ENCODE measurements at places on chromosomes 1 and 21.

- DNase-seq = no peak
Measured at GRCh38 chr1:5161372-5161771, 507.0 kb downstream of the AJAP1 start.

DNA sequence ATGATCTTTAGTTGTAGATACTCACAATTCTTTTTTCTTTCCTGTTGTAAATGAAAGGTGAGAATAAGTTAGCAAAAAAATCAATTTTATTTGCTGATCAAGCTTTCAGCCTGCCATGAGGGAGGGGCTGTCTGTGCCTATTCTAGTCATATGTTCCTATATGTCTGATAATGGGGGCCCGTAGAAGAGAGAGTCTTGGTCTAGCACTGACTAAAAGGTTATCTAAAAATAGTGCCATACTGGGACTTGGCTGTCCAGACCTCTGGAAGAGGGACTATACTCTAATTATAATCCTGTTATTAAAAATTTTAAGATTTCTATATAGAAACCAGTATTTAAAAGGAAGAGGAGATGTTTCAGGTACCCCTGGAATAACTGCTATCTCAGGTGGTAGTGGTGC, 18.6 kb downstream of the GNAI3 start:
- DNase-seq = no peak

DNA sequence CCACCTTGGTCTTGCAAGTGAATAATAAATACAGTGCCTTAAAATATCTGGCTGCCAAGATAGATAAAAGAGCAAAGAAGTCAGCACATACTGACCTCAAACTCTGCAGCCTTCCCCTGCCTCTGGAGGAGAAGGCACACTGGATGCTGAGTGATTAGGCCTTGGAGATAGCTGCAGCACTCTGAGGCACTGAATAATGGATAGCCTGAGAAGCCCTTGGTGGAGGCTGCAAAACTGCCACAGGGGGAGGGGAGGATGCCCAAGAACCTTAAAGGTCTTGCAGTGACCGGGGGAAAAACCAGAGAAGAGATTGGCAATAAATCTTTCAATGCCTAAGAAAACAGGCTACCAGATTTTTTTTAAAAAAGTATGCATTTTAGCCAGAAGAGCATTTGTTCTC, 167.4 kb upstream of the PRMT6 start:
- DNase-seq = no peak

- DNase-seq = no peak
Measured at GRCh38 chr21:34962586-34963222, 86.4 kb downstream of the RUNX1 start.

GRCh38 chr21:43757601-43758000, 18.5 kb downstream of the CSTB start:
- no peak for DNase-seq

- DNase-seq = no peak
Measured at GRCh38 chr1:60762176-60762575, 320.2 kb upstream of the NFIA start.

DNA sequence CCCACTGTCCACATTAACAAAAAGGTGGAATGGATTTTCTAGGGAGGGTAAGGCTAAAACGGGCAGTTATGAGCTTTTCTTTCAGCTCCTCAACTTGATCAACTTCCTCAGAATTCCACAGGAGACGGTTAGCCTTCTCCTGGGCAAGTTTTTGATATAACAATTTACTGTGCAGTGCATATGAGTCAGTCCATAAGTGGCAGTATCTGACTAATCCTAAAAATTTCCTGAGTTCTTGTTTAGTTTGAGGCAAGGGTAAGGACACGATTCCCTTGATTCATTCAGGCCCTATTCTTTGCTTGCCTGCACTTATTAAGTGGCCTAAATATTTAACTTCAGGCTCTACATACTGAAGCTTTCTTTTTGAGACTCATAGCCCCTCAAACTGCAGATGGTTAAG, 6.2 kb upstream of the AADACL3 start:
- DNase-seq = no peak

GRCh38 chr1:98733782-98734112, 72.2 kb downstream of the SNX7 start:
- no peak for DNase-seq

GRCh38 chr21:44021064-44021463, 9.0 kb downstream of the TRAPPC10 start:
- no peak for DNase-seq

- no peak for DNase-seq
Measured at GRCh38 chr21:16742131-16742641, 770.7 kb upstream of the CXADR start.

- DNase-seq = no peak
Measured at GRCh38 chr1:59008599-59009347, 224.9 kb upstream of the JUN start.

DNA sequence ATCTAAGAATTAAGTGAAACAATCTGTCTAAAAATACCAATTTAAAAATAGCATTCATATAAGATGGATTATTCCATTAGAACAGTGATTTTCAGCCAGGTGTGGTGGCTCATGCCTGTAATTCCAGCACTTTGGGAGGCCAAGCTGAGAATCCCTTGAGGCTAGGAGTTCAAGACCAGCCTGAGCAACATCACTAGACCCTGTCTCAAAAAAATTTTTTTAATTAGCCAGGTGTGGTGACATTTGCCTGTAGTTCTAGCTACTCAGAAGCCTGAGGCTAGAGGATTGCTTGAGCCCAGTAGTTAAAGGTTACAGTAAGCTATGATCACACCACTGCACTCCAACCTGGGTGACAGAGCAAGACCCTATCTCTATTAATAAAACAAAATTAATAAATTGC, 35.0 kb upstream of the SLC35A3 start:
- DNase-seq = no peak

DNA sequence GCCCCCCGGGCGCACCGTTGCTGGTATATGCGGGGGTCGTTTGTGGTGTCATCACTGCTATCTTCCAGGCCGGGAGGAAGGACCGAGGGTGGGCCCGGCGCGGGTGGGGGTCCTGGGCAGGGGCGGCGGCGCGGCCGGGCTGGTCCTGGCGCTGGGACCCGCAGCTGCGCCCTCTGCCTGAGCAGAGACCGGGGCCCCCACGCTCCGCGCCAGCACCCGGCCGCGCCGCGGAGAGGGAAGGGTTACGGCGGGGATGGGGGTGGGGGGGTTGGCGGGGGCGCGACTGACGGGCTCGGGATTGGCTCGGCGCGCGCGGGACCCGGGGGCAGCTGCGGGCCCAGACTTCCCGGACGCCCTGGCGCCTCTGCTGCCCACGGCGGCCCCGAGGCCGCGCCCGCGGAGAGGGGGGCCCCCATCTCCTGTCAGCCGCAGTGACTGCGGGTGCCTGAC, 13.8 kb upstream of the SAMD11 start:
- no peak for DNase-seq

GRCh38 chr1:152827173-152827572, at the start of gene LCE1A:
LCE1A (plus strand) TSS chr1:152827473; CDS start chr1:152827473, 0 bp downstream.
- no peak for DNase-seq

DNA sequence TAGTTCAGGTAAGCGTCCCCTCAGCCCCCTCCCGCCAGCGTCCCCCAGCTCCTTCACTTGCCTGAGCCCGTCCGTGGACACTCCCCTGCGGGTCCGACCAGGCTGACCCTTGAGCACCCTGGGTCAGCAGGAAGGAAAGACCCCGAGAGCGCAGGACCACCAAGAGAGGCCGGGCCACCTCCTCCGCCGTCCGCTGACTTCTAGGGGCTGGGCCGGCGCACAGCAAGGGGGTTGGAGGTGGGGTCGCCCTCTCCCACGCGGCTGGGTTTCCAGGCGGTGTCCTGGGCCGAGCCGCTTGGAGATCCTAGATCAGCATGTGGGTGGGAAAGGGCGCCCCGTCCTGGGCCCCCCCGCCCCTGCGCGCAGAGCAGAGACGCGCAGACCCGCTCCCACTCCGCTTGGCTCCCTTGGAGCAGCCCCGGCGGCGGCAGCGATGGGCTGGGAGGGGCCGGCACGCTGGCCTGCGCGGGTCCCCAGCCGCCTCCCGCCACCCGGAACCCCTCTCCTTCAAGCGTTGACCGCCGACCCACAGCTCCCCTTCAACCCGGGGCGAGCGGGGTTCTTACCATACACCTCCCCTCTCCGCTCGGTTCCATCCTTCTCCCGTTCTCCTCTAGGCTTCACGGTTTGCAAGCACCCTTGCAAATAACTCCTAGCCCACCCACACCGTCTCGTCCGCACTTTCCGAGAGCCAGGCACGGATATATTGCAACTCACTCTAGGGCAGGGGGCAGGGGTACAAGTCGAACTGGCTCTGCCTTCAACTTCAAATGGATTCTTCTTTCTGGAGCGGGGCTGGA, 7.5 kb downstream of the KNCN start:
- no peak for DNase-seq

GRCh38 chr1:244405856-244406255, 45.9 kb downstream of the ADSS2 start:
- no peak for DNase-seq

- no peak for DNase-seq
Measured at GRCh38 chr21:44521301-44521927, 18.6 kb downstream of the KRTAP10-1 start.

DNA sequence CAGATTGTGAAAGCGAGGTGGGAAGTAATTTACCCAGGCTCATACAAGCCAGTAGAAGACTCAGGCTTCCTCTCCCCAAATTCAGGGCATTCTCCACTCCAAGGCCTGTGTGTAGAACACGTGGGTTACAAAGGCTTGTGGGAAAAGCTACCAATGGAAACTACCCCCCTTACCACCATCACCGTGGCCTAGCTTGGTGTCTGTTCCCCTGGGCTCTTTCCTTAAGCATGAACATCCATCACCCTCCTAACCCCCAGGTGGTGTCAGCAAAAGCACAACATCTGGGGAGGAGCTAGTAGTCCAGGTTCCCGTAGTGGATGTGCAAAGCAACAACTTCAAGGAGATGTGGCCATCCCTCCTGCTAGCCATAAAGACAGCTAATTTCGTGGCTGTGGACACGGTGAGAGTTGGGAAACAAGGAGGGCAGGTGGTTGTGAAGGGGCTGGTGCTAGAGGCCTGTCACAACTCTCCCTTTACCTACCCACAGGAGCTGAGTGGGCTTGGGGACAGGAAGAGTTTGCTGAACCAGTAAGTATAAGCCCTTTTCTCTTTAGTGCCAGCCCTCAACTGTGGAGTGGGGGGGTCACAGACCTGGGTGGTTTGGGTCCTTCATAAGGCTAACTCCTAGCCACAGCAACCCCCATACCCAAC, 701 bp upstream of the MUTYH start:
- no peak for DNase-seq

GRCh38 chr1:239868058-239868832, 223.4 kb upstream of the FMN2 start:
- DNase-seq = no peak

DNA sequence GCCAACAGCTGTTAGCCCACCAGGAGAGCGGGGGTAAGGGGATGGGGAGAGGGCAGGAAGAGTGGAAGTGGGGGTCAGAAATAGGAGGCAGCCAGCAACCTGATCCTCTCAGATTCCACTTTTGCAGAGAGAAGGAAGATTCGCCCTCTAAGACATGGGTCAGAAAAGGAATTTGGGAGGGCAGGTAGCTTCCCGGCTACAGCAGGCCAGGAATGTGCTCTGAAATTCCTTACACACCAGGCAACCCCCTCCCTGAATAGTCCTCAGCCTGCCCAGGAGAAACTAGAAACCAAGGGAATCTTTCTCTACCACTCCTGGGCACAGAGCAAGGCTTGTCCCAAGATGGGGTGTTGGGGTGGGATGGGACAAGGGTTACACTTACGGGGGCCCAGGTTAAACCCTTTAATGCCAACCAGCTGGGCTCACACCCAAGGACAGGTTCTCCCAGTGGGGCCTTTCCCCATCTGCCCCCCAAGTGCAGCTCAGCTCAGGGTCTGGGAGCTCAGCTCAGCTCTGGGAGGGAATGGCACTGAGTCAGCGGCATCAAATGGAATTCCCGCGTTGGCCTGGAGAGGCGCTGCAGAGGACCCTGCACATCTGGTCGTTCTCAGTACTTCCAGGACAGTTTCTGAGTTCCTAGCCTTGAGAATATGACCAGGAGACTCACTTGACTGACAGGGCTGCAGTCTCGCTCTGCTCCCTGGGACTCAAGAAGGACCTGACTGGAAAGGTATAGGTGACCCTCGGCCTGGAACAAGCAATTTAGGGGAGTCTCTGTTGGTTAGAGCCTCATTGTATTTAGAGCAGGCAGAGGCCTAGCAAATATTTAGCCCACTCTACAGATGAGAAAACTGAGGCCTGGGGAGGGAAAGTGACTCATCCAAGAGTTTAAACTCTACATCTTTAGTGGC, 761 bp downstream of the TNNT2 start:
- no peak for DNase-seq

DNA sequence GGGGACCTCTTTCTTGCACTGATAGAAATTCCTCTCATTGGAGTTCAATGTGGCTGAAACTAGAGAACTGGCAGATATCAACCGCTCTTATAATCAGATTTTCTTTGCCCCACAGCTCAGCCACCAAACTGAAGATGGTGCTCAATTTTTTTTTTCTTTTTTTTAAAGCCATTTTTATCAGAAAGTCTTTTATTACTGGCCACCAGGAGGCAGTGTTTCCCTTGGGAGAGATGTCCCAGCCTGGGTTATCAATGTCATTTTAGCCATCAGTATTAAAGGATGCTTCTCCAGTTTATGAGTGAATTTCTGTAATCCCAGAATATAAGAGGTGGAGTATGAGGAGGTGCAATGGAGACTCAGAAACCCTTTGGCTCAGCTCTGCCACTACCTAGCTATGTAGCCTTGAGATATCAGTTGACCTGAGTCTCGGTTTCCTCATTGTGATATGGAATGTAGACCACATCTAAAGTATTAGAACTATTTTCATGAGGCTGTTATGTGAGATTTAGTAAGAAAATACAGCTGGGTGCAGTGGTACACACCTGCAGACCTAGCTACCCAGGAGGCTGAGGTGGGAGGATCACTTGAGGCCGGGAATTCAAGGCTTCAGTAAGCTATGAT, 27.6 kb downstream of the CD244 start:
- peak; percentile 65 for DNase-seq

- DNase-seq = no peak
Measured at GRCh38 chr21:31682620-31683019, 23.1 kb downstream of the SOD1 start.

GRCh38 chr1:199867601-199868000, 159.9 kb upstream of the NR5A2 start:
- DNase-seq = no peak

DNA sequence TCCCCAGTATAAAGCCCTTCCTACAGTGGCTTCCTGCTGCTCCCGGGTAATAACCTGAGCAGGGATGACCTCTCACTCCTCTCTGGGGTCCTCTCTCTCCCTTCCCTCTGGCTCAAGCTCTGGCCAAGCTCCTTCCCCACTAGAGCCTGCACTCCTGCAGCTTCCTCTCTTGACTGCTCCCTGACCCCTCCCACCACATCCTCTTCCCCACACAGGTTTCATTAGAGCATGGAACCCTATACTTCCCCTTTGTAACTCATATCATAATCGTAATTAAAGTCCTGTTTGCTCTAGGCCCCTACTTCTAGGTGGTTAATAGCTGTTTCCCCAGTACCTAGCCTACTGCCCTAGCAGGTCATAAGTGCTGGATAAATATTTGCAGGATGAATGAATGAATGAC, 146.2 kb downstream of the C1orf21 start:
- DNase-seq = no peak

DNA sequence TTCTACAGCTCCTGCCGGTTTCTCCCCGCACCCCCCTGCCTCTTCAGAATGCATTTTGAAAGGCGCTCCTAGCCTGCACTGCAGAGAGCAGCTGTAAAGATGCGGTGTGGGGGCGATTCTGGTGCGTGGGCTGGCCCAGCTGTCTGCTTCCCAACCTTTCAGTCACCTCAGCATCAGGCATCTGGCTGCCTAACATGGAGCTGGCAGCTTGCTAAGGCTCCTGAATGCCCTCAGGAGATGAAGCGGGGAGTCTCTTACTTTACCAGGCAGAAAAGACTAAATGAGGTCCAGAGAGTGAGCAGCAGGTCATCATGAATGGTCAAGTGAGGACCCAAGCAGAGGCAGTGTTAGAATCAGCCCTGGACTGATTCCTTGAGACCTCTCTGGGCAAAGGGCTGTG, 8.7 kb downstream of the IER5 start:
- no peak for DNase-seq
